Trophoblast cell (in vitro differentiated cells and primary cell): ENCODE measurements at places on chromosomes 5 and 9.

DNA sequence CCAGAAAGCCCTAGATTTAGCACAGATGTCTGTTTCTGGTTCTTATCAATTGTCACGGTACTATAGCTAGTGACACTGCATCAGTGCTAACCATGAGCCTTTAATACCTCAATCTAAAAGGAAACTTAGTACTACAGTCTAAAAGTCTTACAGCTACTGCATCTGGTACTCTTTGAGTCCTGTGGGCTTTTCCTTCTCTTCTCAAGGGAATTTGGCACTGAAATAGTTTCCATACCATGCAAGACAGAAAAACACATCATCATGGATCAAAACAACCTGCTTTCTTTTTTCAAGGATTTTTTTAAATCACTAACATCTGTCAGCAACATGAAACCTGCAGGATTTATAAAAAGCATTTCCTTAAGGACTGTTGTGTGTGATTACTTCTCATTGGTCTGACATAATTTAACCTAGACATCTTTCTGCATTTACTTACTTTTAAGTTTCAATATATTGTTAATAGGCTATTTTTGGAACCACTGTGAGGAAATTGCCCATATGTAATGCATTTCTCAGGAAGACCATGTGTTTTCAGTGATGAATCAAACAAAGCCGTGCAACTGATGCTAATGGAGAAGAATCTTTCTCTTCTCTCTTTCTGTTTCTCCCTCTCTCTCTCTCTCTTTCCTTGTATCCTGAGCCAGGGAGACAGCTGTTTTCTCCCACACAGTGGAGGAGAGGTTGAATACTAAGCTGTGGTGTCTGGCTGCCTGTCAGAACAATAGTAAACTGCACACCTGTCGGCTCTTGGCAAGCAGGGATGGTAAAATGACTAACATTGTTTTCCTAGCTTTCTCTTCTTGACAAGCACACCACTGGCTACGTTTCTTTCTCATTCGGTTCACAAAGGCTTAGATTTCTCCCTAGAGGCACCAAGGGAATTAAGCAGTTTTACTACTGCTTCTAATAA lies 273.4 kb downstream of the CSNK1G3 start:
- peak; percentile 12 for DNase-seq
- no peaks in the 10 kb centered on the region for H3K36me3 ChIP-seq
- H3K27me3 ChIP-seq: no peaks in the 10 kb centered on the region

- no peaks in the 10 kb centered on the region for H3K27me3 ChIP-seq
- H3K4me3 ChIP-seq: no peak overlapping the region
- H3K36me3 ChIP-seq: no peaks in the 10 kb centered on the region
- DNase-seq: no peak
- no peak overlapping the region for H3K27ac ChIP-seq
Measured at GRCh38 chr5:33808699-33809098, 83.1 kb downstream of the ADAMTS12 start.

- no peaks in the 10 kb centered on the region for H3K36me3 ChIP-seq
- DNase-seq: no peak
- H3K4me1 ChIP-seq: peaks cover 2% of the 10 kb centered on the region
- no peaks in the 10 kb centered on the region for H3K27me3 ChIP-seq
- no peak overlapping the region for H3K27ac ChIP-seq
Measured at GRCh38 chr5:76867038-76867437, 17.2 kb downstream of the S100Z start.

DNA sequence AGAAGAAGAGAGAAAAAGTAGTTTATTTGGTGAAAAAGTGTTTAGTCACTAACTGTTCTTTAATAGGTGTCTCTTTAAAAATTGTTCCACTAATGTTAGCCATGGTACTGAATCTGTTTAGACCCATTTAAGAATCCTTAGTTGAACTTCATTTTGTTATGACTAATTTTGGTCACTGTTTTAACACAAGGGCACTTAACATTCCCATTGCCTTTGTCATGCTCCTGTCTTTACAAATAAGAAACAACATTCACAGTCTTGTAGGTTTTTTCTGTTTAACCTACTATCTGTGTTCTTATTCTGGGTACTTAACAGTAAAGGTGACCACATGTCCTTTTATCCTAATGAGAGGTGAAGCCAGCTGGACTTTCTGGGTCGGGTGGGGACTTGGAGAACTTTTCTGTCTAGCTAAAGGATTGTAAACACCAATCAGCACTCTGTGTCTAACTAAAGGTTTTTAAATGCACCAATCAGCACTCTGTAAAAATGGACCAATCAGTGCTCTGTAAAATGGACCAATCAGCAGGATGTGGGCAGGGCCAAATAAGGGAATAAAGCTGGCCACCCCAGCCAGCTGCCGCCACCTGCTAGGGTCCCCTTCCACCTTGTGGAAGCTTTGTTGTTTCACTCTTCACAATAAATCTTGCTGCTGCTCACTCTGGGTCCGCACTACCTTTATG lies 116.7 kb downstream of the WDR70 start:
- H3K36me3 ChIP-seq: no peaks in the 10 kb centered on the region
- H3K27ac ChIP-seq: no peak overlapping the region
- H3K27me3 ChIP-seq: no peaks in the 10 kb centered on the region
- DNase-seq: peak; percentile 59
- no peak overlapping the region for H3K4me3 ChIP-seq

GRCh38 chr5:1104327-1105006 lies 7.4 kb downstream of the SLC12A7 start:
- no peak overlapping the region for H3K4me3 ChIP-seq
- H3K27me3 ChIP-seq: no peaks in the 10 kb centered on the region
- no peak overlapping the region for H3K27ac ChIP-seq
- peaks cover 19% of the 10 kb centered on the region for H3K4me1 ChIP-seq
- no peaks in the 10 kb centered on the region for H3K36me3 ChIP-seq
- DNase-seq: no peak

- H3K4me3 ChIP-seq: no peak overlapping the region
- no peak for DNase-seq
- H3K27me3 ChIP-seq: no peaks in the 10 kb centered on the region
- no peak overlapping the region for H3K27ac ChIP-seq
- no peaks in the 10 kb centered on the region for H3K36me3 ChIP-seq
Measured at GRCh38 chr5:180598797-180599589, 7.7 kb upstream of the SCGB3A1 start.

DNA sequence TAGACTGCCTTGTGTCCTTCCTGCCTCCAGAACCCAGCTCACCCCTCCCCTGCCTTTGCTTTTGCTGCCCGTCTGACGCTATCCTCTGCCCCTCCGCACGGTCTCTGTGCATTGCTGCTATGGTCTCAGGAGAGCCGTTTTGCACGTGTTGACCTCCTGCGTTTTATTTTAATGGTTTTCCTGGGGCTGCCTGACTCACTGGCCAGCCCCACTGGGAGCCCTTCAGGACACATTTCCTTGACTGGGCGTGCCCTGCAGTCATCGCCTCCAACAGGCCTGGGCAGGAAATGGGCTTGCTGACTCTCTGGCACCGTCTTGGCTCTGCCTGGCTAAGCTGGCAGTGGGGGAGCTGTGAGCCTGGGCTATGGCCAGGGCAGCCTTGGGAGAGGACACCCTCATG lies 17.9 kb upstream of the ASS1 start:
- DNase-seq: no peak
- H3K4me3 ChIP-seq: no peak overlapping the region
- H3K27me3 ChIP-seq: no peaks in the 10 kb centered on the region
- H3K36me3 ChIP-seq: no peaks in the 10 kb centered on the region
- no peak overlapping the region for H3K27ac ChIP-seq

GRCh38 chr5:56440871-56441740 lies 208.0 kb upstream of the ANKRD55 start:
- peak overlapping the region; percentile 15 for H3K27ac ChIP-seq
- DNase-seq: peak; percentile 52
- H3K36me3 ChIP-seq: no peaks in the 10 kb centered on the region
- H3K4me3 ChIP-seq: no peak overlapping the region

DNA sequence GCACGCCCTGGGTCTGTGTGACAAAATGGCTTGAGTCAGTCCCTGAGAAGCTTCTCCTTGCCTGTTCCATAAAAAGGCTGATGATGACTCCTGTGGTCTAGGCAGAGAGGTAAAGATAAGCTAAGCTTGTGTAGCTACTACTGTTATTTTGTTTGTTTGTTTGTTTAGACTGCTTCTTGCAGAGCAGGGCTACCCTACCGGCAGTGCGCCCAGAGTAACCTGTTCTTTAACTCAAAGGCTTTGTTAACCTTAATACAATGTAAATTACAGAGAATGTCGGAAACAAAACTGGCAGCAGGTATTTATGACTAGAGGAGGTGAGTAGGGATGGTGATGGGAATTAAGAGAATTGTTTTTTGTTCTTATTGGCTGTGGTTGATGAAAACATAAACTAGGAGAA lies 87.6 kb downstream of the F2RL2 start:
- no peak overlapping the region for H3K4me3 ChIP-seq
- H3K4me1 ChIP-seq: peaks cover 12% of the 10 kb centered on the region
- DNase-seq: no peak
- no peak overlapping the region for H3K27ac ChIP-seq
- no peaks in the 10 kb centered on the region for H3K36me3 ChIP-seq
